HFFc6 (cell line): ENCODE measurements at places on chromosomes 1 and 21.

- DNase-seq: no peak
Observed at GRCh38 chr1:209876078-209876800, 48.5 kb downstream of the UTP25 start.

DNA sequence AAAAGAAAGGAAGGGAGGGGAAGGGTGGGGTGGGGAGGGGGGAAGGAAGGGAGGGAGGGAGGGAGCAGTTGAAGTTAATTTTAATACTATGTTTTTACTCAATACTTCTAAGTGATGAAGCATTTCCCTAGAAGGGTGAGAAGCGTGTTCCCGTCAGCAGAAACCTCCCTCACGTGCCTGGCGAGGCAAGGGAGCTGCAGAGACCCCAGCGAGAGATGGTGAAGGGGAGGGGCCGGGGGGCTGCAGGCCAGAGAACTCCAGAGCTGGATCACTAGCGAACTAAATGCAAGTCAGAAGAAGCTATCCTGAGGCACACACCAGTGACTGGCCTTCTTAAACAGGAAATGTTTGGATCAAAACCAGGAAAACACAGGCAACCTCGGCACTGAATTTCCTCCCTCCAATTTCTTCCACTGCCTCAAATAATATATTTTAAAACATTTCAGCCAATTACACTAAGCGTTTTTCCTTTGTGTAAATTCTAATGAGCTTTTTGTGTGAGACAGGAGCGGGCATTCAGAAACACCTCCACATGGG, 18.0 kb downstream of the WDR4 start:
- DNase-seq: no peak

DNA sequence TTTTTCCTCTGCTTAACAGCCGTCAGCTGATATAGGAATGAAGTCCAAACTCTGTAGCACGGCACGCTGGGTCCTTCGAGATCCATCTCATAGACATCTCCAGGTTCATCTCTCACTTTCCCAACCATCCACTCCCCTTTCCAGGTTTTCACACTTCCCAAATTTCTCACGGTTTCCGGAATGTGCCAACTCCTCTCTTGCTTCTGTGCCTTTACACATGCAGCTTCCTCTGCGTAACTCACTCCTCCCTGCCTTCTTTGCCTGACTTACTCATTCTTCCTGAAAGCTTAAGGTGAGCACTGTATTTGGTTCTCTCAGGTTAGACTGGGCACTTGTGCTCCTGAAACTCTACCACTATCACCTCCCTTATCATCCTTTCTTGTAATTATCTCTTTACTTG, 168.4 kb downstream of the PCNX2 start:
- DNase-seq: no peak

DNA sequence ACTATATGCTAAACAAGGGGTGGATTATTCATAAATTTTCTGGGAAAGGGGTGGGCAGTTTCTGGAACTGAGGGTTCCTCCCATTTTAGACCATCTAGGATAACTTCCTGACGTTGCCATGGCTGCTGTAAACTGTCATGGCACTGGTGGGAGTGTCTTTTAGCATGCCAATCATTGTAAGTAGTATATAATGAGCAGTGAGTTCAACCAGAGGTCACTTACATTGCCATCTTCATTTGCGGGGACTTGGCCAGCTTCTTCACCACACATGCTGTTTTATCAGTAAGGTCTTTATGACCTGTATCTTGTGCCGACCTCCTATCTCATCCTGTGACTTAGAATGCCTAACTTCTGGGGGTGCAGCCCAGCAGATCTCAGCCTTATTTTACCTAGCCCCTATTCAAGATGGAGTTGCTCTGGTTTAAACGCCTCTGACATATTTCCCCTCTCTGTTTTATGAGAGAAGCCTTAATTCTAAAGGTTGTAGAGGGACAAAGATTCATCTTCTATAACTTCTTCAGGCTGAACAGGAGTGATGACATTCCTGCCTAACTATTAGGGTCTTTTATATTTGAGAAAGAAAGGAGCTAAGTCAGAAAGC, 60.4 kb downstream of the DIP2A start:
- no peak for DNase-seq

GRCh38 chr1:75475696-75476095, 135.2 kb downstream of the SLC44A5 start:
- no peak for DNase-seq

DNA sequence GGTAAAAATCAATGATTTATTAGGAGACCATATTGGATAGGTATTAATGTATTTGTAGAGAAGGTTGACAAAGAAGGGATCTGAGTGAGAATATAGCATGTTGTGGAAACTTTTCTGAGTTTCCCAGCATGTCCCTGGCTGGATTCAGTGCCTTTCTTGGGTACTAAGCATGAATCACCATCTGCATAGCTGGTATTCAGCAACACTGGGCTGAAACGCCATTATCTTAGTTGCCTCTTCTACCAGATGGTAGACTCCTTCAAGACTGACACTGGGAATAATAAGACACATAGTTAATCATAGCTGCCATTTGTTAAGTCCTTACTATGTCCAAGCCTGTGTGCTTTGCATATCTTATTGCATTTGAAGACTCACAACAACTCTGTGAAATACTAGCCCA, 45.5 kb downstream of the ATP5PF start:
- DNase-seq: no peak
